ENCODE measurements at places on chromosomes 16 and 17.

DNA sequence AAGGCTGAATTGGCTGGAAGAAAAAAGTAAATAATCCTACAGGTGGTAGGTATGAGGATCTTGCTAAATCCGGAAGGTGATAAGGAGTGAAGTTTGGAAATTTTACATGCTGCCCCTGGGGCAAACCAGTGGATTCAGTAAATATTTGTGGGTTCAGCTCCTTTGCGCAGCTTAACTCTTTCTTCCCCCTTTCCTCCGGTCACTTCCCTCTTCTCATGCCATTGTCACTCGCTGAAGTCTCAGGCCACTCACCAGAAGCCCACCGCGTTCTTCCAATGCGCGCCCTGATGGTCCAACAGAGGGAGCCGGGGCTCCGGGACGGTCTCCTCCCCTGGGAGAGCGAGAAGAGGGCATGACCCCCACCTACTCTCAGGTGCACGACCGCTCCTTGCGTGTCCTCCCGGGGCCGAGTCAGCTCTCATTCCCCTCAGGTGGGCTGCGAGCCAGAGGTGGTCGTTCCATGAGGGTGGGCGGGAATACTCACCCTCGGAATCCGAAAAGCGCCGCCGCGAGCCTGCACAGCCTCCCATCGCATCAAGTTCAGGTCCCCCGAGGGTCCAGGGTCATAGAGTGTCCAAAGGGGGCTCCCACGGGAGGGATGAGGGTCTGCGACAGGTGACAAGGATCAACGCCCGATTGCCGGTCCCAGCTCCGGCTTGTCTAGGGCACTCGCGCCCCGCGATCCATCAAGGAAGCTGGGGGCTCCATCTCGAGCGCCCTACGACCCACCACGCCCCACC lies 474 bp downstream of the CLN3 start:
- DNase-seq: peak; percentile 42

DNA sequence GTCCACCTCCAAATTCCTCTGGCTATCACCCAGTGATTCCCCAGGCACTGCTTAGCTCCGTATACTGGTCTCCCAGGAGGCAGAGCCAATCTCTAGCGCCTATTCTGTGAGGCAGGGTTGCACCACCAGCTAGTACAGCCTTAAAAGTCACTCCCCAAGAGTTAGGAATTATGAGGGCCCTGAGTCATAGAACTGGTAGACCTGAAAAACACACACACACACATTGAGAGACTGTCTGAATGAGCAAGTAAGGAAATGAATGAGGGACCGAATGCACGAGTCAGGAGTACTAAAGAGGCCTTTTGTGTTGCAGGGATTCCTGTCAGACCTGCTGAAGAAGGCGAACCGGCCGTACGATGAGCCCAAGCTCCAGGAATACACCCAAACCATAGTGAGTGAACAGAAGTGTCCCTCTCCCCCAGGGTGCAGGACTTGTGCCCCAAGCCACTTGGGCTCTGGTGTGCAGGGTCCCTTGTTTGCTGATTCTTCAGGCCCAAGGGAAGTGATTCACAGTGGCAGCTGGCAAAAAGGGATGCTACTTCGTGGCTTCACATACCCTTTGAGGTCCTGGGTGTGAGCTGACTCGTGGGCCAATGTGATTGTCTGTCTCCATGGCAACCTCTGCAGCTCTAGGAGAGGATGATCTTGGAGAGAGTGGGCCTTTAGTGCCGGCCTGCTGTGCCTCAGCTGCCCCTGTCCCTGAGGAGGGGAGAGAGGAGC lies 24.7 kb downstream of the CALB2 start:
- DNase-seq: no peak

- no peak for DNase-seq
Observed at GRCh38 chr17:40090237-40091119, 9.9 kb downstream of the NR1D1 start.

- no peak for DNase-seq
Observed at GRCh38 chr16:62665269-62665668, 629.0 kb upstream of the CDH8 start.

DNA sequence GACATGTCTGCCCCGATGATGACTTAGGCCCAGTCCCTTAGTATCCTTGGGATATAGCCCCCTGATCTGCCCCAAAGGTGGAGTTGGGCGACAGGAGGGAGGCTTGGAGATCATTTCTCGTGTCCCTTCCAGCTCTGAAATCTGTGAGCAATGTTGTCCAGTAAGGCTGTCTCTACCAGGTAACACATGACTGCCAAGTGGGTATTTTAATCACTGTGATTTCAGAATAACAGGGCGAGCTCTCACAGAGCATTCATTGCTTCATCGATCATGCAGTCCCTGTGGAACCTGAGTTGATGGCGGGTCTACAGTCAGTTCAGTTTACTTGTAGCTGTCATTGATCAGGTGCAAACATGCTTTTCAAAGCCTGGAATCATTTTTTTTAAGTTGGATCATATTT lies 39.2 kb downstream of the KSR1 start:
- DNase-seq: peak; percentile 37

- no peak for DNase-seq
Observed at GRCh38 chr17:73286863-73287296, 24.9 kb downstream of the CDC42EP4 start.

- no peak for DNase-seq
Observed at GRCh38 chr17:83075270-83075880, 4.0 kb upstream of the METRNL start.

- DNase-seq: no peak
Observed at GRCh38 chr16:82400046-82400445, 226.7 kb upstream of the CDH13 start.

- no peak for DNase-seq
Observed at GRCh38 chr16:3035972-3036725, 595 bp downstream of the BICDL2 start.
